ENCODE measurements at places on chromosomes 1 and 21.
A peak's percentile ranks its signal among the peaks of the same experiment; 100 is the strongest.

- no peak for DNase-seq
These were observed 1.5 kb downstream of the RABGGTB start for GRCh38 chr1:75787524-75787923.

GRCh38 chr1:54417123-54417522 is 10.9 kb upstream of the SSBP3 start:
- no peak for DNase-seq

DNA sequence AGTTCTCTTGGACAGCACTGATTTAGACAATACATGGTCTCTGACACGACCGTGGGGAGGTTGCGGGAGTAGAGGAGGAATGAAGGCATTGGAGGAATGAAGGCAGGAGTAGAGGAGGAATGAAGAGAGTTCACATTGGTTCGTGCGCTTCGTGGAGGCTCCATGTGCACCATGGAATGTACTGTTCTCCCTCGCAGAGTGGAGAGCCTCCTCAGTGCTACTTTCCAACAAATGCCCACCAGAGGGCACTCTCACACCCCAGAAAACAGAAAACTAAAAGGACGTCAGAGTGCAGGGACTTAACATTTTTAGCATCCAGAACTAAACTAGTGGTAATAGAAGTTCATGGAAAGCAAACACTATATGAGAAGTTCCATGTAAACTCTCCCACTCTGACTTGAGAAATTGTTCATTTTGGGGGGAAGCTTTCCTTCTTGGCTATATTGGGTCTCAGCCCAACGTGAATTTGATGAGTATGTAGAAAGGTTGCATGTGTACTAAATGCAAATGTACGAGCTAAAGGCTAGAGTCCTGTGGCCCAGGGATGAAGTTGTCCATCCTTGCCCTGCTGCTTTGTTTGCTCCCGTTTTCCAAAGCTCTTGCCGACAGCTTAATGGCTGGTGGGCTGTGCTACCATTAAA is 211.6 kb downstream of the LMX1A start:
- peak; percentile 53 for DNase-seq

- DNase-seq: no peak
These were observed 4.7 kb downstream of the IRF6 start for GRCh38 chr1:209800984-209801834.

DNA sequence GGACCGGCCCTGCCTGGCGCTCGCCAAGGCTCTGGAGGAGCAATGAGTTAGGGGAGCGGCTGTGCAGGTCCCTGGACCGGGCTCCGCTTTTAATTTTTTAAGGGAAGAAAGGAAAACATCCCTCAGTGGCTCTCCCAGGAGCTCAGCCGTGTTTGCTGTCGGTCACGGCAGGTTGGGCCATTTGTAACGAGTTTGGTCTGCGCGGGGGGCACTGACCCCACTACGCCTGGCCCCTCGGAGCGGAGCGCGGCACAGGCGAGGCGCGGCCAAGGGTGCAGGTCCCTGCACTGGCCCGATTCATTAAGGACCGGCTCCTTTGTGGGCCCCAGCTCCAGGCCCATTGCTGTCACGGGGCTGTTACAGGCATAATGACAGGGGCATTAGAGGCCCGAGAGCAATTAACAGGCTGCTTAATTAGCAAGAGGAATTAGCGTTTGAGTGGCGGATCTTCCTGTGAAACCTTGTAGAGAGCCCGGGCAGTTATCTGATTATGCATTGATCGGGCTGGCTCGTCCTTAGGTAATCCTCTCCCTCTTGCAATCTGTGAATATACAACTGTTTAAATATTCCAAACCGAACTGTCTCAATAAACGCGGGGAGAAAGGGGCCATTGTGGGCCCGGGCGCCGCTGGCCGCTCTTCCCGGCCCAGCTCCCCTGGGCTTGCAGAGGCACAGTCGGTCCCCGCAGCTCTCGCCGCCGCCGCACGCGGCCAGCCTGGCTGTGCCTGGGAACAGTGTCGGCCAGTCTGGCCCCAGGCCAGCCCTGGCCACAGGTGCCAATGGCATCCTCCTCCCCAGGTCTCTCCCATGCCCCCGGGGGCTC is 56.8 kb downstream of the PRDM16 start:
- no peak for DNase-seq

DNA sequence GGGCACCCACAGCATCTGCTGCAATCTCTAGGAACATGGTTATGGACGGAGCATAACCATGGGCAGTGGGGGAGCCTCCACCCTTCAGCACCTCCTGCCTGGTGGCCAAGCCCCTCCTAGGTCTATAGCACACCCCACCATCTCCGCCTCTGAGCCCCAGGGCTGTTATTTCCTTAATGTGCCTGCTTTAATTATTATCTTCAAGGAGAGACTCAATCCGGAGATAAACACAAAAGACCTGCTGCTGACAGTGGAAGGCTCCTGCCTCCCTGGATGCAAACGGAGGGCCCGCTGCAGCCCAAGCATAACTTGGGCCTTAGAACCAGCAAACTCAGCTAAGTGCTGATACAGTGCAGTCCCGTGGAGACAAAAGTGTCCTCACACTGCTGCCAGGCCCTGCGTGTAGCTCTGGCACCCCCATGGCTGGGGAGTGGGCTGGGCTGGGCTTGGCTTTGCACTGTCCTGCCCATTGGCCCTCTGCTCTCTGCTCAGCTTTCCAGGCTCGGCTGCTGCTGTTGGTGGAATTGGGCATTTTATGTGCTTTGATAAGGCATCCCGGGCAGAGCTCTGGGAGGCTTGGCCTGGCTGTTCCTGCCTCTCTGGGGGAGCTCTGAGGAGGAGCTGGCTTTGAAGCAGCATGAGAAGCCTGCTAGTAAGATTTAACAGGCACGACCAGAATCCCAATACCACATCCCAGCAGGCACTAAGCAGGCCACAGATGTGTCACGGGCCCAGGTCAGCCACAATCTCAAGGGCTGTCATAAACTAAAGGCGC is 620.2 kb downstream of the PTPRU start:
- DNase-seq: peak; percentile 18

- no peak for DNase-seq
These were observed 8.1 kb upstream of the NTNG1 start for GRCh38 chr1:107132780-107133179.

GRCh38 chr1:23177438-23178380 is 9.1 kb upstream of the LUZP1 start:
- DNase-seq: peak; percentile 51

DNA sequence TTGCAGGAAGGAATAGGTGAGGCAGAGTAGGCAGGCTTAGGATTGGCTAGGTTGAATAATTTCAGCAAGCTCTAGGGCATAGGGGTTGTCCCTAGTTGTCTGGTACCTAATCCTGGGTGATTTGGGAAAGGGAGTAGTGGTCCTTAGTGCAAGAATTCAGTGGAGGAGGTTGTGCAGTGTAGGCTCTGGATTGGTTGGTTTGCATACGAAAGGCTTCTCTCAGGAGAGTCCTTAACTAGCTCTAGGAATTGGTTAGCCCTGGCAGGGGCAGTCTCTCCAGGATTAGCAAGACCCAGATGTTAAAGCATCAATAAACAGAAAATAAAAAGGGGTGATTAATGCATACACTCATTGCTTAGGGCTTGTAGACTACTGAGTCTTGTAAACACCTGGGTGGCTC is 9.6 kb upstream of the CD101 start:
- no peak for DNase-seq

DNA sequence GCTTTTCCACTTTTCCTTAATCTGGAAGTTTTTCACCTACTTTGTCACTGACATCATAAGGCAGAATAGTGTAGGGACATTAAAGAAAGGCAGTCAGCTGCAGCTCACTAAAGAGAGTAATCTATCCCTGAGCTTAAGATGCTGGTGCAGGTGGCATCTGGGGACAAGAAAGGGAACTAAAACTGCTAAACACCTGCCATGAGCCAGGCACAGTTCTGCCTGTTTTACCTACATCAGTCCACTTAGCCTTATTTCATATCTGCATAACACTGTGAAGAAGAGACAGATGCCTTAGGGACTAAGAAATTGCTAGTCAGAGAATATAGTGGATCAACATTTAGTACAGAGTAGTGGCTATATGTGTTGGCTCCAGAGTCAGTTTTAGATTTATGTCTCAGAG is 88.1 kb downstream of the GPATCH2 start:
- DNase-seq: no peak

- DNase-seq: no peak
These were observed 54.7 kb upstream of the BEND5 start for GRCh38 chr1:48831120-48831978.

- no peak for DNase-seq
These were observed 9.1 kb upstream of the CTH start for GRCh38 chr1:70401974-70402373.

- DNase-seq: no peak
These were observed 105.8 kb downstream of the KCNT2 start for GRCh38 chr1:196502437-196502836.

DNA sequence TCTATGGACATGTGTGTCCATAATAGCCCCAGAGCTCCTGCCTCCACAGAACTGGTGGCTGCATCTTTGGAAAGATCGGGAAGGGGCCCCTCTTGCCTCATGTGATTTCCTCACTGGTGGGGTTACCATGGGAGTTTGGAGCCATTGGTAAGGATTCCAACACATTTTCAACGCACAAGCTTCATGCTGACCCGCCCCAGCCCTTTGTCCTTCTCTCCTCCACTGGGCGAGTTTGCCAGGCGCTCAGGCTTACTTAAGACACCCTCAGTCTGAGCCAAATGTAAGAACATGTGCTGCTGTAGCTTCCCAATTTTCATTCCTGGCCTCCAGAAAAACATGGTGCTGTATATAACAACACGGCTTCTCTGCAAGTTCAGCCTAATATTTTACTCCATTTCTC is 72.4 kb downstream of the ATP5PO start:
- no peak for DNase-seq

DNA sequence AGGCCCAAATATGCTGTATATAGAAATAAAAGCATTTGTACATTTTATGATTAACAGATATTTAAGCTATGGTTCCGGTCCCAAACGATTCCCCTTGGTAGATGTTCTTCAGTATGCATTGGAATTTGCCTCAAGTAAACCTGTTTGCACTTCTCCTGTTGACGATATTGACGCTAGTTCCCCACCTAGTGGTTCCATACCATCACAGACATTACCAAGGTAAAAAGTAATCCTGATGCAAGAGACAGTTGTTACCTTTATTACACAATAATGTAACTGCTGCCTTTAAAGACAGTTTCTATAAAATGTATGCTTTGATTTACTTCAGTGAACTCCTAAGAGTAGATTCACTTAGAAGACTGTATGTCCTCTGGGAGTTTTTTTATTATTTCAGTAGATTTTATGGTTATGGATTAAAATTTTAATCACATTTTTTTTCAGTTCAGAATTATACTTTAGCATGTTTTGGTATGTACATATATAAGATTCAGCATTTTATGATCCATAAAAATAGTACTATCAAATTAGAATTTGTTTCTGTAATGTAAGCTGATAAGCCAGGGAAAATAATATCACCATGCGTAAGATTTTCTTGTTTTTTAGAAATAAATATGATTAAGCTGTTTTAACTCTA is 96.5 kb downstream of the USP25 start:
- DNase-seq: peak; percentile 51

GRCh38 chr1:172903581-172904220 is 147.0 kb downstream of the TNFSF18 start:
- no peak for DNase-seq

- no peak for DNase-seq
These were observed 56.7 kb downstream of the PRRX1 start for GRCh38 chr1:170720661-170721060.

DNA sequence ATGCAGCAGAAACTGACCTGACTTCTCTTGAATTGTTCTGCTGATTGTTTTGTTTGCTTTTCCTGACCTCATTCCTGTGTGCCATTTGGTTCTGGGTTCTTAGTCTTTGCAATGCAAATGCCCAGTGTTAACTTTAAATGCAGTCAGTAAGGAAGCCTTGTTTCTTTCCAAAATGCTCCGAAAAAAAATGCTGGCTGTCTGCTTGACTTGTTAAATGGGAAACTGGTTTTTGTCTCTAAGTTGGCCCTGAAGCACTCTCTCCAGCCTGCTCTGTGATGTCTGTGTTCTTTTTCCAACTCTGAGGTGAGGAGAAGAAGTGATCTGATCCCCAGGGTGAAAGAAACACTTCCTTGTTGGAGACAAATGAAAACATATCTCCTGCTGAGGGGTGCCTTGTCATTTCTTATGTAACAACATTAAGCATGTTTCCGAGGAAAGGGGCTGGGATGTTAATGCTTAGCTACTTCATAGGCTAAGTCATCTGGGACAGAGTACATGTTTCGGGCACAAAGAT is 256.3 kb upstream of the ADGRL4 start:
- peak; percentile 10 for DNase-seq

DNA sequence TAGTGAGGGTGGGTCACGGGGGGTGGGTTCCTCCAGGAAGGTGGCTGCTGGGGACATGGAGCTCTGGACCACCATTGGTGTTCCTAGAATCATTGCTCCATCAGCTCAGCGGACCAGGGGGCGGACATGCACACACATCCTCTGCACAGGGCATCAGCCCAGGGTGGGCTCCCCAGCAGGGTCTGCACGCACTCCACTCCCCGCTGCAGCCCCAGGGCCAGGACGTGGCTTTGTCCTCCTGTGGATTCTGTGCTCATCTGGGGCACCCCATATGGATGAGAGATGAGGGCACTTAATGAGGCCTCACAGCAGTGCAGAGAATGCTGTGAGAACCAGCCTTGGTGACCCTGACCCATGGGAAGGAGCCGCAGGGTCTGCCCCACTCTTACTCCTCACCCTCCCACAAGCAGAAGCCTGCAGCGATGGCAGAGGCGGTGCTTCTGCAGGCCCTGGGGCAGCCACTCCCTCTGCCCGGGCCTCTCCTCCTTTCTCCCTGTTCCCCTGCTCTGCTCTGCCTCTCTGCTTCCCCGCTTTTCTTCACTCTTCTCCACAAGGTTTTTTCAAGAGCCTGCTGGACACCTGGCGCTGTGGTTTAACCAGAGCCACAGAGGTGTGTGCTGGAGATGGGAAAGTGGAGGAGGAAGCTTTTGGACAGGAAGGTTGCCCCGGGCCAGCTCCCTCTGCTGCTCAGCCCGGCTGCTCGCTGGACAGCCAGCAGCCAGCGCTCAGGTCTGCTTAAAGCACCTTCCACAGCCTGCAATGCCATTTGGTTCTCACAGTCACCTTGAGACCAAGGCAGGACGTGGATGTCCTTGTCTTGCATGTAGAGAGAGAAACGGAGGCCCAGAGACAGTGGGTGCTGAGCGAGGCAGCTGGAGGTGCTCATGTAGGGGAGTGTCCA is 26.3 kb upstream of the PCBP3 start:
- DNase-seq: no peak

DNA sequence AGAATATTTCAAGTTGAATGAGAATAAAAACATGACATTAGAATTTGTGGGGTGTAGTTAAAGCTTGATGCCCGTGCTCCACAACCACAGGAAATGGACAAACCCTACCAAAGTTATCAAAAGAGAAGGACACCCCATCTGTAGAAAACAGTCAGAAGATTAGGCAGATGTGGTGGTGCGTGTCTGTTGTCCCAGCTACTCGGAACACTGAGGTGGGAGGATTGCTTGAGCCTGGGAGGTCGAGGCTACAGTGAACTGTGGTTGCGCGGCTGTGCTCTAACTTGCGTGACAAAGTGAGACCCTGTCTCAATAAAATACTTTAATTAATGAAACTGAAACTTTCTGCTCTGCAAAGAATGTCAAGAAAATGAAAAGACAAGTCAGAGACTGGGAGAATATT is 1.5 kb upstream of the SPATC1L start:
- DNase-seq: no peak

Measured in NCI-H1417 (cell line).